ENCODE measurements at places on chromosomes 11 and 22.

DNA sequence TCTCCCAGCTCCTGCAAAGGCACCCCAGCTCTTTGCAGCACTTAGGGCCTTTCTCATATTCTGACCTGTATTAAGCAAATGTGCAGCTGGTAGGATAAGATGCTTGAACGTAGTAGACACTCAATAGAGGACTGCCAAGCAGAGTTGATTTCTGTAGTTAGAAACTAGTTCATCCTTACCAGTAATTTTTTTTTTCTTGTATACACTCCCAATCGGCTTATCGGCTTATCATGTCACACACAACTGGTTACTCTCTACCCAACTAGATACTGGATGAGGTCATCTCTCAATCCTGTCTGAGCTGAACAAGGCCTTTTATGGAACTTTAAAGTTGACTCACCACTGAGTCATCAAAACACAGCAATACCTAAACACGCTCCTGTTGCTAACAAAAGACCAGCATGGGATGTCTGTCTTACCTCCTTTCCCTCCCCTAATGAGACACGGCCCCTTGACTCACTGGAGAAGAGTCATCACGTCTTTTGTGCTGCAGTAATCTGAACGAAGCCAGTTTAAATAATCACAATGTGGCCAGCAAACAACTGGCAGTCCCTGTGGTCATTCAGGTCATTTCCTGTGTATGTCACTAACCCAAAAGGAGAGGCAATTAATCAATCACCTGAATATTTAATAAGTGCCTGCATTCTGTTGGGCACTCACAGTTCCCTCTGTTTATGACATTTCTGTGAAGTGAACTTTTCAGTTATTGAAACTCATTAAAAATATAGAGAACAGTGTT is 7.5 kb upstream of the WEE1 start:
- ATAC-seq, result peak; percentile 97

- peak; percentile 25 for ATAC-seq
Measured at GRCh38 chr11:79028225-79028624, 412.6 kb downstream of the TENM4 start.

DNA sequence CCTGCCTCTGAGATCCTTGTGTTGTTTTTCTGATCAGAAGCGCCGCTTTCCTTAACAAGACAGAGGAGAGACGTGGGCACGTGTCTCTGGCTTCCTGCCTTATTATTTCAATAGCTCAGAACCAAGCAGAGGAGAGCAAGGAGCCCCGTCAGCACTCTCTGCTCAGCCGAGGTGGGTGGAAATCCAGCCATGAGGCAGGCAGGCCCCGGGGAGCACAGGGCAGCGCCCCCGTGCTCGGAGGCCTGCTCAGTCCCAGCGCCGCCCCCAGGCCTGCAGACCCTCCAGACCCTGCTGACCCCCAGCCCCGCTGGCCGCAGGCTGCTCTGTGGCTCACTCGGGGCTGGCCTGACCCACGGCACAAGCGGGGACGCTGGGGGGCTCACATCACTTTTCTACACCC is 162.8 kb downstream of the BRD1 start:
- ATAC-seq, result no peak

DNA sequence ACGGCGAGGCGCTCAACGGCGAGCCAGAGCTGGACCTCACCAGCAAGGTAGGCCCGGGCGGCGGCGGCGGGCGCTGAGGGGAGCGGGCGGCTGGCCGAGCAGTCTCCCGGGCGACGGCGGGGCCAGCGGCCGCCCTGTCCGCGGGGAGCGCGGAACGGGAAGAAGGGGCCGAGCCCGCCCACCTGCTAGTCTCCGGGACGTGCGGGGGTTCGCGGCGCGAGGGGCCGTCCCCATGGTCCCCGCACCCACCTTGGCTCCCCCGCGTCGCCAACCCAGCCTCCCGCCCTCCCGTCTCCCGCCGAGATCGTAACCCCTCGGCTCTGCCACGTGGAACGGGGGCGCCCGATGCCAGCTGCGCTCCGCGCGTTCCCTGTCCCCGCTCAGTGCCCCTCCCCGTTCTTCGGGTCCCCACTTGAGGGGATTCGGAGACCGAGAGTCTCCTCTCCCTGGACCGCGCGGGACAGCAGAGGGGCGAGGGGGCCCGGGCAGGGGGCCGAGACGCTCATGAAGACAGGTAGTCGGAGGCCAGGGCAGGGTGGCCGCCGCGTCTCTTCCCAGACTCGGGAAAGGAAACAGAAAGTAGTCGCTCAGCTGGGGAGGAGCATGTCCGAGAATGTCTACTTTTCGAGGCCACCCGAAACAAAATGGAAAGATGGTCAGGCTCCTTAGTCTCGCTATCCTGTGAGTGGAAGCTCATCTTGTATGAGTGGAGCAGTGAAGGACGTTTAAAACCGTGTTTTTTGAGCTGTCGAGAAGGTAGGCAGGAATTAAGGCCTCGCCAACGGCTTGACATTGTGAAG is 557 bp downstream of the GTPBP1 start:
- ATAC-seq, result no peak

DNA sequence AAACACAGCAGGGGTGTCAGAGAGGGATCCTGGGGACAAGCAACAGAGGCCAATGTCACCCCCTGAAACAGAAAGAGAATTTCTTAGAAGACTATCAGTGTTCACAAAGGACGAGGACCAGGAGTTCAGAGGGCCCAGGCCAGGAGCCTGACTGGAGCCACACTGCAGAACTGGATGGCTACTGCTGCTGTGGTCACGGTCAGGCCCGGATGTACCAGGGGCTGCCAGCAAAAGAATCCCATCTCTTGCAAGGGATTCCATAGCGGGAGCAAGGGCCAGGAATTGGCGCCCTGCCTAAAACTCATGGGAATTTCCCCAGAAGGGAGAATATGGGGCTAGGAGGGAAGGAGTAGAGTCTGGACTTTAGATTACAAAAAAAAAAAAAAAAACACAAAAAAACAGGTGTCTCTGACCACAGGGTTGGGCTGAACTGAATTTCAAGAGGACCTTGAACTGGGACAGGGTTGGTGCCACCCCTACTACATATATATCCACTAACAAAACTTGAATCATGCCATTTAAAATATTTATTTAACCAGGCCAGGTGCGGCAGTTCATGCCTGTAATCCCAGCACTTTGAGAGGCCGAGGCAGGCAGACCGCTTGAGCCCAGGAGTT is 15.7 kb upstream of the KCTD14 start:
- ATAC-seq, result no peak

Measured in activated CD4-positive, CD25-positive, alpha-beta regulatory T cell treated with anti-CD3 and anti-CD28 coated beads, Interleukin-2, amount 50 U/mL, for 24 hours (primary cell).